ENCODE measurements at places on chromosomes 2 and 18. TPM values are rescaled to one million over a fixed set of nuclear protein-coding genes. Genes with fewer than 3 reads are reported as not detected.

DNA sequence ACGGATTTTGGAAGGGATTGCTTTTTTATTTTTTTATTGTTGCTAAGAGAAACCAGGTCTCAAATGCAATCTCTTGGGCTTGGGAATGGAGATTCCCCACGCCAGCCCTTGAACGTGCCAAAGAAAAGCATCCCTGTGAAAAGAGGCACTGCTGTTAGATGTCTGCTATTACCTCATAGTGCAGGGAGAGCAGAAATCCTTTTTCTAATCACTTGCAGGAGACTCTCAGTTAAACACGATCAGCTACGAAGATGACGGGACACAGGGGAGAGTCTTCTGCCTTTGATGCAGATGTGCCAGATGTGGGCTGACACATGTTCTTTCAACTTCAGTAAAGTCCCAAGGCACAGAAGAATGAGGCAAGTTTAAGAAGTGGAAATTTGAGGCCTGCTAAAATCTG lies 381.6 kb upstream of the TRIB2 start:
- no peak for DNase-seq

DNA sequence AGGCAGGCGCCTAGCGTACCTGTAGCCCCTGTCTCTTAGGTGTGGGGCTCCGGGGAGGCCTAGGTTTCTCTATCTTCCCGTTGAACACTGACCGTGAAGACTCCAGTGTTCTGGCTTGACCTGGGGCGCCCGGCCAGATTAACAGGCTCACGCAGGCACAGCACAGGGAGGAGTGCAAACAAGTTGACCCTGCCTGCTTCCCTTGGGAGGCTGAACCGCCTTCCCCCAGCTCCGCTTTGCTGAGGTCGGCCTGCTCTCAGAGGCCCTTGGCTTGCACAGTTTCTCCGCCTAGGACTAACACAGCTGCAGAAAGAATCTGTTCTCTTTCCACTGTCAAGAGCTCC lies 567 bp downstream of the PCYOX1 start:
- no peak for DNase-seq

DNA sequence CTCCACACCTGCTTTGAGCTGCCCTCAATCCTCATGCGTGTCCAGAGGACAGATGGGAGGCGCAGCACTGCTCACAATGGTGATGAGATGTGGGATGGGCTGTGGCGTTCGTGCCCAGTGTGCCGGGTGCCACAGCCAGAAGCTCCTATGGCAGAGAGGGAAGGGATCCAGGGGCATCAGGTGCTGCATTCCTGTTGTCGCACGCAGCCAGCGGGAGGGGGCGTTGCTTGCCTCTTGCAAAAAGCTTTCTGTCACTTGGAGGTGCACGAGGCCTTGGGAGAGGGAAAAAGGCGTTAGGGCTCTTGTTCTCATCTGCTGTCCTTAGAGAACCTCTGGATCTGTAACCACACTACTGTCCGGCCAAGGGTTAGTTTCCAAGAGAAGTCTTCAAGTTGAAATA lies 29.2 kb upstream of the ALLC start:
- no peak for DNase-seq

DNA sequence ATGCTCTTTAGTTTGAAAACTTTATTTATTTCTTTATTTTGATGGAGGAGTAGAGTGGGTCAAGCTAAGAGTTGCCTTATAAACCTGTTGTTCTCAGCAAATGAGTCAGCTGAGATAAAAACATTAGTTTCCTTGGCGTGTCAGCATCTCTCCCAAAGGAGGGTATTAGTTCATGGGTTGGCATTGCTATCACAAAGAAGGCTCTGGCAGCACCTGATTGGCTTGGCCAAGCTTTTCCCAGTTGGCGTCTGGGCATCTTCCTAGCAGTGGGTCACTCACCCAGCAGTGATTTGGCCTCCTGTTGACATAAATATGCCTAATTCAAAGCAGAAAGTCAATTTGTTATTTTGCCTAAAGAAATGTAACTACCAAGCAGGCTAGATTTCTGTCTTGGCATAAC lies 200.7 kb upstream of the TNP1 start:
- DNase-seq: no peak

GRCh38 chr18:59929621-59930295 lies 30.0 kb downstream of the PMAIP1 start:
- DNase-seq: no peak

DNA sequence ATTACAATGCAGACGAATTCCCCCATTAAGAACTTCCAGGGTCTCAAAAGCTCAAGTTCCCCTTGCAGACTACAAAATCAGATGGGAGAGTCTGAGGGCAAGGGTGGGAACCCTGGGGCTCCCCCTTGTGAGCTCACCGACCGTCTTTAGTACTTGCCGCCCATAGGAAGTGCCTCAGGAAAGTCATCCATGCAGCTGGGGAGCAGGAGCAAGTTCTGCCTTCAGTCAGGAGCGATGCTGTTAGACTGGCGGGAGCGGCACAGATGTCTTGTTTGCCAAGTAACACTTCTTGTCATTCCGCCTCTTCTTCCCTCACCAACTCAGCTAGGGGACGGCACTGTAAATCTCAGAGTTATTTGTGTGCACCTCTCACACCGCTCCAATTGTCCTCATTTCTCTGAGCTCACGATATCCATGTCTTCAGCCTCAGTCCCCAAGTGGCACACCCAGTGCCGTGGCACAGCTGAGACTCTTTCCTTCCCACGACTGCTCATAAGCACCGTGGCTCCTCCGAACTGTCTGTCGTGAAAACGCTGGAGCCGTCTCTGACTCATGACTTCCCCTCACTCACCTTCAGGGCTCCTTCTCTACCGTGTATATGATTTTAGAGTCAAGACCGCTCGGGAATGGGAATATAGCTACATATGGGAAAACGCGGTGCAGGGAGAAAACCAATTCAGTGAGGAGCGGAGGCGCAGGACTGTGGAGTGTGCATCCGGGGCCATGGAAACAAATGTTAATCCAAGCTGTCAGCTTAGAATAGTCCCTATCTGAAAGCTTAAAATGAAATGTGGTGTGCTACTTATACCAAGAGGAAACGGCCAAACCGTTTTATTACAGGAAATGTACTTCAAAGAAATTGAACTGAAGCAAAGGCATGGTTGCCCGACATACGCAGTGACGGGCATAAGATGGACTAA lies 34.0 kb downstream of the UXS1 start:
- DNase-seq: no peak

- DNase-seq: no peak
Observed at GRCh38 chr2:119160361-119160990, 1.9 kb upstream of the C1QL2 start.

GRCh38 chr2:72146347-72147302 lies 1.0 kb downstream of the CYP26B1 start:
- DNase-seq: peak; percentile 13

DNA sequence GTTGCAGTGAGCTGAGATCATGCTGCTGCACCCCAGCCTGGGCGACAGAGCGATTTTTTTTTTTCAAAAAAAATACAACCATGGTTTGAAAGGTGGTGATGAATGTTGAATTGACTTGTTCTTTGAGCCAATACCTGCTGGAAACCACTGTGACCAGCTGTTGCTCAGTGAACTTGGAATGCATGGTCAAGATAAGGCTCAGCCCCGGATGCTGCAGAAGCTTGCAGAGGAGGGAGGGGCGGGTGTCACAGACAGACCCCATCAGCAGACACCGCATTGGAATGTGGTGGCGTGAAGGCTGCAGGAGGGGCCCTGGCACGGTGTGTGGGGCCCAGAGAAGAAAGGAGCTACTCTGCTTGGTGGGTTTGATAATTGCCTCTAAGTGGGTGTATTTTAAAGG lies 91.6 kb downstream of the ITGB1BP1 start:
- no peak for DNase-seq

DNA sequence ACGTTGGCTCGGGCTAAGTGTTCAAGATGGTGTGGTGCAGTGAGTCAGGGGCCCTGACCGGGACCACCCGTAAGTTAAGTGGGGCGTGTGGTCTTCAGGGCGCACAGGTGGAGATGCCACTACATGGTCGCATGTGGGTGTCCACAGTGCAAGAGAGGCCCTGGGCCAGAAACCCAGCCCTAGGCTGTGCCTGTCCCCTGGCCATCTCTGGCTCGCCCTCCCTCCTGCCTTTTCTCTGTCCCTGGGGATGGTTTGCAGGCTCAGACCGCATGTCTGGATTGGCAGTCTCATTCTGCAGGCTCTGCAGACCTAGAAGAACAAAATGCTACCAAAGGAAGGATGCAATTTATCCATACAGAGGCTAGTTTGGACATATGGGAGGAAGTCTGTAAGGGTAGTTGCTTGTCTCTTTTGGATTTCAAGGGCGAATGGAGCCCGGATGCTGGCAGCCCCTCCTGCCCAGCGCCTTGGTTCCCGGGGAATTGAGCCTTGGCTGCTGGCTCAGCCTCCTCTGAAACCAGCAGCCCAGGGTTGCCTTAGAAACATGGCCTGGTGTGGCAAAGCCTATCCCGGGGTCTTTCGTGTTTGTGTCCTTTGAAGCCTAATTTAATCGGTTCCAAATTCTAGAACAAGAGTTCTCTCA lies 417.5 kb upstream of the HS6ST1 start:
- no peak for DNase-seq

- no peak for DNase-seq
Observed at GRCh38 chr2:3872451-3872850, 169.1 kb downstream of the DCDC2C start.

- no peak for DNase-seq
Observed at GRCh38 chr2:166167449-166167848, 39.6 kb upstream of the SCN1A start.

DNA sequence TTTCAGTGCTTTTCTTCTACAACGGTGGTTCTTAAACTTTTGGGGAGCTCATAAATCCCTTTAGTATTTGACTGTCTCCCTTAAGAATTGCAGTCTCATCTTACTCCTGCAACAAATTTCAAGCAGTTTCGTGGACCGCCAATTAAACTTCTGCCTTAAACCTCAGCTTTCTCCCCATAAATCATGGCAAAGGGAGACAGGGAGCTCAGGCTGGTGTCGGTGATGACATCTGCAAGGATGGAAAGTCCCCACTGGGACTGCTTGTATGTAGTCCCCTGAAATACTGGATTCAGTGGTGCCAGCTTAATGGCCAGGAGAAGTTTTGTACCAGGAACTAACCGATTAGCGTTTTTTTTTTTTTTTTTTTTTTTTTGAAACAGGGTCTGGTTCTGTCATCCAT lies 148.7 kb upstream of the ITGA6 start:
- no peak for DNase-seq

DNA sequence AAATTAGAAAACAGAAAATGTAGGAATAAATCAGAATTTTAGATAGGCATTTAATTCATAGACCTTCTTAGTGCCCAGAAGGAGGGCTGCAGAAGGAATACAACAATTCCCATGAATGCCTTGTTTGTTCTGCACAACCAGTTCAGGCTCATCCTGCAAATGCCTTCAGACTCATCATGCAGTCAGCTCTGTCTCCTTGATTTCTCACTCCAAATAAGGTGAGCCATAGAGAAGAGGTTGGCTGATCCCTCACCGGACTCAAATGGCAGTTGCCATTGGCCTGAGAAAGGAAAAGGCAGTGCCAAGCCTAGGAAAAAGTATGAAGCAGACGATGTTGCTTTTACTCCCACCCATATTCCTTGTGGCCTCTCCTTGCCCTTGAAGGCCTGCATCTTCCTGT lies 50.3 kb downstream of the DSC3 start:
- no peak for DNase-seq

- DNase-seq: no peak
Observed at GRCh38 chr2:149901231-149901859, 313.8 kb upstream of the MMADHC start.

DNA sequence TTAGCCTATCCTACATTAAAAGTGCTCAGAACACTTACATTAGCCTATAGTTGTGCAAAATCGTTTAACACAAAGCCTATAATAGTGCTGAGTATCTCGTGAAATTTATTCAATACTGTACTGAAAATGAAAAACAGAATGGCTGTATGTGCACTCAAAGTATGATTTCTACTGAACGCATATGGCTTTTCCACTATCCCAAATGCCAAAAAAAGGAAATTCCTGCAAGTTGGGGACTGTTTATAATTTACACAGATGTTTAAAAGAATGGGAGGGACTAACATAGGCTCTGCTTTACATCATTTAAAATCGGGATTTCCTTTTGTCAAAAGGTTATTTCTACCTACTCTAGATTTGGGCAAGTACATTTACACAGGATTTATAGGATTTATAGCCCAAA lies 101.4 kb upstream of the PELI1 start:
- DNase-seq: no peak

DNA sequence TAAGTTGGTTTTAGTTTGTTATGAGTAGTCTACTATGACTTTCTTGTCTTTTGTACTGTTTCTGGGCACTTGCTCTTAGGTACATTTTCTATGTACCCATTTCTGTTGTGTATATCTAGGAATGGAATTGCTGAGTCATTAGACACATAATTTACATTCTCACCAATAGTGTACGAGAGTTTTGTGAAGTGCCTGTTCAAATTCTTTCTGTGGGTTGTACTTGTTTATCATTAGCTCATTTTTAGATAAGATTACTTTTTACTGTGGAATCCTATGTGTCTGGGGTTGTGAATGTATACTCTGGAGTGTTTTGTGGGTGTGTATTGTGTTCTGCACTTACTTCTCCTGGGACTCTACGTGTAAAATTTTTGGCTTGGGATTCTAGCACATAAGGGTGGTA lies 36.6 kb upstream of the CD28 start:
- DNase-seq: no peak

DNA sequence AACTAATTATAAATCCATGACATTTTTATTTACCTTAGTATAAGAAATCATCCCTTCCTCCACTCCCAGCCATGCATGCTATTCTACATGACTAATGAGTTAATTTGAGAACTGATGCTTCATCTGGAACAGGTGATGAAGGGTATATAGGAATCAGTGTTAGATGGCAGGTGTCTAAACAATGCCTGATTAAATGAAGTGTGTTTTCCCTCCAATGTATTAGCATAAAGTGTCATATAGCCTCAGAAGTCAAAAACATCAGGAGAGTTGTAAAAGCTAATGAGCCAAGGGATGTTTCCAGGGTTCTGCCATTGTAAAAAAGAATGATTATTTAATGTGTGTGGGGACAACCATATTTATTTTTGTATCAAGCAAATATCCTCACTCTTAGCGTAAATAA lies 913.8 kb downstream of the DCC start:
- DNase-seq: no peak

DNA sequence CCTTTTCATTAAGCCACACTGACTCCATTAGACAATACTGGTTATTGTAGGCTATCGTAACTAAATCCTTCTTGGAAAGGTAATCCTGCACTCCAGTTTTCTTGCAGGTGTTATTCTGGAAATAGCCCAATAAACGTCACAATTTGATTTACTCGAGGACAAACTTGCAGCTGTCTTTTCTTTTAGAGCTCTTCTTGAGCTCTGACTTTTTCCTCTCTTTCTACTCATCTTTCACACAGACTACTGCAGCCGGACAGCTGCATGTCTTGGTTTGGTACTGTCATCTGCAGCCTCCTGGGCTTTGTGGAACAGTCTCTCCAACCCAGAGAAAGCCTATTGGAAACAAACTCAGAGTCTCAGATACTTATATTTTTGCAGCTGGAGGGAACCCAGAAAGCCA lies 23.0 kb upstream of the MSGN1 start:
- no peak for DNase-seq

- DNase-seq: peak; percentile 80
Observed at GRCh38 chr18:12934454-12935071, 13.2 kb upstream of the SEH1L start.

- no peak for DNase-seq
Observed at GRCh38 chr2:151111599-151112278, 149.9 kb downstream of the RBM43 start.

- peak; percentile 91 for DNase-seq
Observed at GRCh38 chr2:157838442-157839161, 37.5 kb downstream of the ACVR1 start.

- peak; percentile 17 for DNase-seq
Observed at GRCh38 chr18:48930926-48931325, 19.8 kb downstream of the SMAD7 start.

MTLN gene
- polyA plus RNA-seq: 46.0 TPM

CHRNA1 gene
- polyA plus RNA-seq: 30.8 TPM

LRRC30 gene
- polyA plus RNA-seq: not detected

ALPI gene
- polyA plus RNA-seq: not detected

PRKAG3 gene
- not detected for polyA plus RNA-seq
